NCI-H1417 treated with DMSO at 0.1 percent for 48 hours (cell line): ENCODE measurements at places on chromosomes 12 and 14.

GRCh38 chr12:50057000-50057841, at the start of gene ASIC1:
TSS of gene ASIC1 (plus strand) at chr12:50057596. CDS start at chr12:50058767, 1,171 bp downstream.
- no peak for DNase-seq

GRCh38 chr12:85564786-85565185, 271.4 kb downstream of the RASSF9 start:
- DNase-seq, result no peak

DNA sequence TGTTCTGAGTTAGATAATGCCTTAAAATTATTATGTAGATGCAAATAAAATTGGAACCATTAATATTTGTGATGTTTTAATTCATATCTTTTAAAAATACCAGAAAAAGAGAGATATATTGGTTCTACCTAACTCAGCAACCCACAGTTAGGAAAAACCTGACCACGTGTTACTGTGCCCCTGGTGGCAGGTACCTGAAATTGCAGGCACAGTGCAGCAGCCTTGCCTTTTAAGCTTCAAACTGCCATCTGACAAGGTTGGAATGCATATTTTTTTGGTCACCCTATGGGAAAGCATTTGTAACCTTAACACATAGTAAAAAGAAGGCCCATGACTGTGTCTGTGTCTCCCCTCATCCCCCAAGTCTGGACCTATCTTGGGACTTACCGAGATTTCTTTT, 109.4 kb upstream of the NOS1 start:
- no peak for DNase-seq

GRCh38 chr14:104096751-104097700, 11.5 kb downstream of the ASPG start:
- no peak for DNase-seq

- DNase-seq, result no peak
These were observed 11.6 kb downstream of the RNASE10 start for GRCh38 chr14:20516921-20517320.

- DNase-seq, result no peak
These were observed 231.2 kb upstream of the LHX5 start for GRCh38 chr12:113702836-113703235.

DNA sequence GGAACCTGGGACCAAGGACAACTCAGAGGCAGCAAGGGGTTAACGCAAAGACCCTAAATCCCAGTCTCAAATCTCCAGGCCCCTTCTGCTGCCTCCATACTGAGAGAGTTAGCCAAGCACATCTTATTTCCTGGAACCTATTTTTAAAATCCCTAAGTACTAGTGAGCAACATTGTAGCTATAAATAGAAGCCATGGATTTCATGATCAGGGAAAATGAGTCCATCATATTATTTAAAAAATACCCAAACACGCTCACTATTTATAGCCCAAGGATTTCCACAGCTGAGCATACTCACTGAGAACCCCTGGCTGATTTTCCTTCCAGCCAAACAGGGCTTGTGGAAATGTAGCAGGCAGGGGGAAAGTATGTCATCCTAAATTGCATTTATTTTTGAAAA, 19.4 kb upstream of the TUNAR start:
- no peak for DNase-seq

DNA sequence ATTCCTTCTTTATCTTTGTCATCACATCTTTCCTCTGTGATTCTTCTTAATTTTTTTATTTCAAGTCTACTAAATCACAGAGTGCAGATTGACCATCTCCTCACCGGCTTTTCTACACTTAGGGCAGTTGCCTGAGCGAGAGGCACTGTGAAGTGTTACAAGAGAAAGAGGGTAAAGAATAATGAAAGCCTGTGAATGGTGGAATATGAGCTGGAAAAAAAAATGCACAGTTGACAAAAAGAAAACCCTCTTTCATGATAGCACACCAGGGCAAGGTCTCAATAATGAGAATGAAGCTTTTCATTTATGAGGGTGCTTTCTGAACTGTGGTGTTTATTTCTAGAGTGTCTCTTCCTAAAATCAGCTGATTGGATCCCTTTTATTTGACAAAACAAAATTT, 106.2 kb upstream of the PDE3A start:
- no peak for DNase-seq

- DNase-seq, result no peak
These were observed 290.8 kb downstream of the ERC1 start for GRCh38 chr12:1281683-1282366.

DNA sequence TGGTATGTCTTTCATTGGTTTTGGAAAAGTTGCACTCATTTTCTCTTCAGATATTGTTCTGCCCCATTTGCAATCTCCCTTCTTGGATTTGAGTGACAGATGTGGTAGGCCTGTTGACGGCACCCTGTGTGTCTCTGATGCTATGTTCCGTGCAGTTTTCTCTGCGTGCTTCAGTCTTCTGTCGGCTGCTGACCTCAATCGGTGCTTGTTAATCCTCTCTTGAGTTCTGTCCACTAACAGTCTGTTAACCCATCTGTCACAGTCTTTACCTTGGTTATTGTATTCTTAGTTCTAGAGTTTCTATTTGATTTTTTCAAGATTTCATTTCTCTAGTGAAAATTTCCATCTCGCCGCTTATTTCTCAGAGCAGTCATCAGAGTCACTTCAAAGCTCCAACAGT, 20.7 kb upstream of the PLD4 start:
- DNase-seq, result no peak

GRCh38 chr12:124310785-124311184, 15.9 kb downstream of the RFLNA start:
- no peak for DNase-seq

DNA sequence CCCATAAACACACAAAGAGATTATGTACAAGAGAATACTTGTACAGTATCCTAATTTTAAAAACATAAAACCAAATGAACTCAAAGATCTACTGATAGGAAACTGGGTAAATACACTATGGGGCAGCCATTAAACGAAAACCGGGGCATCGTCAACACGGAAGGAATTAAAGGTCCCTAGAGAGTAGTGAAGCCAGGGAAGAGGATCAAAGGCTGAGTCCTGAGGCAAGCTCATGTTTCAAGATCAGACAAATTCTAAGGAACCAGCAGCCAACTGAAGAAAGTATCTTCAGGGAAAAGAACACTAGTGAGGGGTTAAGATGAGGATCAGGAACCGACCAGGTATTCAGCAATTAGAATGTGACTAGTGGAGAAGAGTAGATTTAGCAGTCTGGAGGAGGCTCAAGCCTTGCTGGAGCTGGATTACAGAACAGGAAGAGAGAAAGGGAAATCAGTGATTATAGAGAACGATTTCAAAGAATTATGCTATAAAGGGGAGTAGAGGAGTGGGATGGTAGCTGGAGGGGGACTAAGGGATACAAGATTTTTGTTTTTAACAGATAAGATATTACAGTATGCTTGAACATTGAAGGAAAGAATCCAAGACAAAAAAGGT, 23.7 kb downstream of the SEL1L start:
- no peak for DNase-seq

GRCh38 chr12:132323171-132324010, 6.0 kb downstream of the GALNT9 start:
- no peak for DNase-seq

- no peak for DNase-seq
These were observed 68.7 kb downstream of the CCDC88C start for GRCh38 chr14:91348845-91349465.

- DNase-seq, result no peak
These were observed 15.6 kb downstream of the TPH2 start for GRCh38 chr12:71954083-71954778.

DNA sequence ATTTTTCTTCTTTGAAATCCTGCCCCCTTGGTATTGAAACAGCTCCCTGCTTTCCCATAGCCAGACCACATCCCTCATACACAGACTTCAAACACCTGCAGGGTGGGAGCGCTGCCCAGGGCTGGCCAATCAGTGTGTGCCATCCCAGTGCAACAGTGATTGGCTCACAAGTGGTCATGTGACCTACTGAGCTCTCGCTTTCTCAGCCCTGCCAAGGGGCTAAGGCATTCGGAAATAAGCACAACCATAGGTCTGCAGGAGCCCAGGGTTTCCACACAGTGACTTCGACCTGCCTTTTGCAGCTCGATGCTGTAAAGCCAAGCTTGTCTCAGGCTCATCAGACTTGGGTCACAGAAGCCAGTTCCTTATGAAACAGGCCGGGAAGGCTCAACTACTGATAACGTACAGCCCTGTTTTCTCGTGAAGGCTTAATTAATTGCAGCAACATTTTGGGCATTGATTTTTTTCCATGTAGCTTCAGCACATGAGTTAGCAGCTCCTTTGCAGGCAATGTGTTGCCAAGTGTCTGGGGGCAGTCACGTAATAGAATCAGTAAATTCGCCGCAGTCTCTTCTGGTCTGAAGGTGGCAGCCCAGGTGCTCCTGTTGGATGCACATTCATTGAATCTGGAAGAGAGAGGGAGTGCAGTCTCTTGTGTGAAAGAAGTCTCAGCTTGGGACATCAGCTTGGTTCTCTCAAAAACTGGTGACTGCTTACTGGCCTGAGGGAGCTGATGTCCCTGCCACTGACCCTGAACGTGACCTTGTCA, 1091.8 kb downstream of the AACS start:
- no peak for DNase-seq

DNA sequence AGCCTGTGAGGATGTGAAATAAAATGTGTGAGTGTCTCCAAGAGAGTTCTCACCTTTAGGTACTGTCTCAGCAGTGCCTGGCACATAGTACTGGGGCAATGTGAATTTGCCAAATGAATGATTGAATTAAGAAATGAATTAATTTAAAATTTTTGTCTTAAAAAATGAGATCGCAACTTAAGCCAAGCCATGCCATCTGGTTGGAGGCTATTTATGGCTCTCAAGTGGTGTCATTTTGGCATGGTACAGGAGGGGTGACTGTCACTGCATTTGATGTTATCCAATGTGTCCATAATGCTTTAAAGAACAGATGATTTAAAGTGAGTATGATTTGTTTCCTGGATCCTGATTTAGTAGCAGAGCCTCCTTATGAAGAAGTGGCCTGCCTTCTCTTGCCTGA, 80.3 kb downstream of the SRGAP1 start:
- DNase-seq, result no peak

- DNase-seq, result no peak
These were observed 94.1 kb downstream of the GPHN start for GRCh38 chr14:66601932-66602578.

DNA sequence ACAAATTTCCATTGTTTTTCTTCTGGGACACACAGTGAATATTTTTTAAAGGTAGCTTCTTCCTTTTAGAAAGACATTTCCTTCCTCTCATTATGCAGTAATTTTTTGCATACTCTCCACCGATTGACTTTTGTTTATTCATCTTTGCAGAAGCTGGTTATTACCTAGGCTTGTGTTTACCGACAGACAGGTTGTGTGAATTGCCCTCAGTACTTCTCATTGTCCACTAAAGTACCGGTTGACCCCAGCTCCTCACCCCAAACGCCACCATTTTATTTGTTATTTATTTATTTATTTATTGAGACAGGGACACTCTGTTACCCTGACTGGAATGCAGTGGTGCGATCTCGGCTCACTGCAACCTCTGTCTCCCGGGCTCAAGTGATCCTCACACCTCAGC, 63.4 kb upstream of the MYL2 start:
- no peak for DNase-seq

- no peak for DNase-seq
These were observed 123.5 kb upstream of the VRK1 start for GRCh38 chr14:96673706-96674105.

GRCh38 chr12:13976880-13977279, 4.5 kb downstream of the GRIN2B start:
- DNase-seq, result no peak

DNA sequence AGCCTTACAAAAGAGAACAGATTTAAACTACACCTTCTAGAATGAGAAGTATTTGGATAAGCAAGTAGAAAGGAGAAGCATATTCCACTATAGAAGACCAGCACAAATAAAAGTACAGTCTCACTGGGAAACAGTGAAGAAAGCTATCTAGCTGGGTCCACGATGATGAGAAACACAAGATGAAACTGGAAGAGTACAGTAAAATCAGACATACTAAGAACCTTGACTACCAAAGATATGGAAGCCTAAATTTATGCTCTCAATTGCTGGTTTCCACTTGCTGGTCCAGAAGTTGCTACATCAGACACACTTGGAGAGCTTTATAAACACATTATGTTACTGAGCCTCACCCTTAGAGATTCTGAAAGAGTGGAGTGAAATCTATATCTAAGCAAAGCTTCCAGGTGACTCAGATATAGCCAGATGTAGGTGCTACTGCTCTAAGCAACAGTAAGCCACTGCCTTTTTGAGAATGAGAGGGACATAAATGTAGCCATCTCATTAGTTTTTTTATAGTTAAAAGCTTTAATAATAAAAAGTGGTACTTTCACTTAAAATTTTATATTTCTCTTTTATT, 96.3 kb upstream of the BBS10 start:
- no peak for DNase-seq

GRCh38 chr14:50026396-50026795, 90.0 kb downstream of the VCPKMT start:
- DNase-seq, result no peak

DNA sequence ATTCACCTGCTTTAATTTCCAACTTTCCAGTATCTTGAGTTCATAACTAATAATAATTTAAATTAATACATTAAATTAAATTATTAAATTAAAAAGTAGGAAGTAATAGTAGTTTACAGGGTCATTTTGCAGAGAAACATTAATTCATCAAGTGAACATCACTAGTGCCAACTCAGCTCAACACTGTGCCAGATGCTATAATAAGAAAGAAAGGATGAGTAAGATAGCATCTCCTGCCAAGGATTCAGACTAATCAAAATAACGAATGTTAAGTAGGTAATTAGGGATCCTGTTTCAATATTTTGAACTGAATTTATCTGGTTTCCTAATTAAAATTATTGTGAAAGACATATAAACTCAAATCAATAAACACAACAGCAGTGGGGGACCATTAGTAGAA, 596.7 kb downstream of the SLC6A15 start:
- no peak for DNase-seq

DNA sequence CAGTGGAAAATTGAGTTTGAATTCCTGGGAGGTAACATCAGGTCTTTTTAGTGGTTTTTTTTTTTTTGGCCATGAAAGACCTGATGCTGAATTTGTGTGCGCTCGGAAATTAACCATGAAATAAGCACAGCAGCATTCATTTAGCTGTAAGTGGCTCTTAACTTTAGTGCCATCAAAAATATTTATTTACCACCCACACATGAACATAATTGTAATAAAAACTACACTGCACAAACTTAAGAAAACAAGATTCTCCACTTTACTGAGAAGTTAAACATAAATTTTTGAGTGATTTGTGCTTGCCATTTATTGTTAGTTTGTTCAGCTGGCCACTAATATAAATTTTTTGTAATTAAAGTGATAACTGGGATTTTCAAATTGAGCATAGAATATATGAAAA, 2.4 kb downstream of the SLC41A2 start:
- no peak for DNase-seq
